Endothelial cell of umbilical vein (primary cell): ENCODE measurements at places on chromosomes 1 and 21. TPM values are rescaled to one million over a fixed set of nuclear protein-coding genes. Genes with fewer than 3 reads are reported as not detected.

Gene PTTG1IP
- 406 and 415 TPM in 2 replicates for total RNA-seq

Gene OR2T35
- total RNA-seq = not detected in 2 replicates

Gene CYB561D1
- 6.9 and 7.3 TPM in 2 replicates for total RNA-seq

Gene S100A7A
- not detected in 2 replicates for total RNA-seq

DNA sequence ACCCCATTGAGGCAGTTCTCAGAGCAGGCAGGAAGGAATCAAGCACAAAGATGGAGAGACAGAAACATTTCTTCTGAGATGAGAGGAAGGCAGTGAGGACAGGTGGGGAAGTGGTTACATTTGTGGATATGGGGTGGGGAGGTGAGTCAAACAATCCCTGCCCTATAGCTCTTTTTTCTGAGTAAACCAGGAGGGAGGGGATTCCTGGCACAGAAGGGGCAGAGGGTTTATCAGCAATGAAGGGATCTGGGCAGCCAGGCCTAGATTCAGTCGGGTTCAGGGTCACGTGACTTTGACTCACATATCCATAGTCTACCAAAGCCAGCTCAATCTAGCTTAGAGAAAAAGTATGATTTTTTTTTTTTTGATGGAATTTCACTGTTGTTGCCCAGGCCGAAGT lies 15.7 kb upstream of the PHC2 start:
- DNase-seq = no peak

DNA sequence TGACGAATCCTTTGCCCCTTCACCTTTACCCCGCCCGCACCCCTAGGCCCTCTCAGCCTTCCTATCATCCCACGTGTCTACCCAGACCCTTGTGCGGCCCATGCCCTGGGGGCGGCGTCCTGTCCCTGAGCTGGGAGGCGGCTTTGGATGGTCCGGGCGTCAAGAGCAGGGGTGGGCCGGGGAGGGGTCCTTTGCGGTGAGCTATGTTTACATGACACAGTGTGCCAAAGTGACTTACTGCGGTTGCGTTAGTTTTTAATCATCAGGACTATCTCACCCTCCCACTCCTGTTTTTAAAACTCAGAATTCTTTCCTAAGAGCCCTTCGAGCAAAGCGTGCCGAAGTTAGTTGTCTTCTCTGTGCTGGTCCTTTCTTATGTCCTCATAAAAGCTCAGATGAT lies 144.6 kb downstream of the PGBD5 start:
- DNase-seq = no peak

DNA sequence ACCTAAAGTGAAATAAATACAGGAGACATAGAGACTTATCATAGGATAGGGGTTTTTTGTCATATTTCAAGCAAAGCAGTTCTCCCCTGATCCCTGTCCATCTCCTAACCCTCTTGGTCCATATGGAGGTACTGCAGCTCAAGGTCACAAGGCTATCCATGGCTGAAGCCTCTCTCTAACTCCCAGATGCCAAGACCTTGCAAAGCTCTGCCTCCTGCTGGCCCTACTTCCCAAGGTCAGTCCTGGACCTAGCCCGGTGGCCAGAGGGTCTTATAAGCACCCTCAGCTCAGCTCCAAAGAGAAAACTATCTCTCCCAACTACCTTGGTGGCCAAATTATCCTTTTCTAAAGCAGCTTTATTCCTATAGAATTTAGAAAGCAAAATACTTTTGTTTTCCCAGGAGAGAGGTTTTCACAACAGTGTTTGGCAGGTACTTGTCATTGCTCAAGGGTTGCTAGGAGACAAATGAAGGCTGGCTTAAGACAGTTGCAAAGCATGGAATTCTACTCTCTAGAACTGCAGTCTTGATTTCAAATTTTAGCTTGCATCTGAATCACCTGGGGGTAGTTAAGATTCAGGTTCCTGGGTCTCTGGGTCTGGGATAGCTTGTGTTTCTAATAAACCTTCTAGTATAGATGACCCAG lies 121.5 kb downstream of the XCL2 start:
- no peak for DNase-seq

DNA sequence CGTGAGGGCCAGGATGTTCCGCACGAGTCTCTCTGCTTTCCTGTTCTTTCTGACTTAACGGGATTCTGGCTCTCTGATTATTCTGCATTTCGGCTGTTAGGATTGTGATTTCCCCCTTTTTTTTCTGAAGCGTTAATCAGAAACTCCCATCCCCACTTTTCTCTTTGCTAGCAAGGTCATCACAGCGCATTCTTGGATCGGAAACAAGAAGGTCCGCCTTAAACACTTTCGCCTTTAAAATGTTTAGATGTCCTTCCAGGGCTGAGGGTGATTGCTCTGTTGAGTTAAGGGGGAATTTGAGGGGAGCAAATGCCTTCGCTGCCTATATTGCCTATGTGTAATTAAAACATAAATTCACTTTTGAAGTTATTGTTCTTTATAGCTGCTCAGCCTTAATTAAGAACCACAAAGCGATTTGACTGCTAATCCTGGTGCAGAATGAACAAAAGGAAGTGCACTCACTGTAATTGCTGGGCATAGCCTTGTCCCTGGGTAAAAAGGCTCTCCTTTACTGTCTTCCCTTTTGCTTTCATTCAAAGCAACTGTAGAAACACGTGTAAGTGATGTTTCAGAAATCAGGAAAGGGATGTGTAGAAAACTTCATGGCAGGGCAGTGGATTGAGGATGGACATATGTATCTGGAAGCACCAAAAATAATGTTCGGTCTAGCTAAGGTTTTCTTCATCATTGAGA lies 1.2 kb downstream of the LAMC1 start:
- peak; percentile 59 for DNase-seq

GRCh38 chr21:46604975-46605766 lies at the start of gene S100B:
Gene S100B, minus strand, starts transcription at chr21:46605082. Its CDS starts 2,667 bp downstream, at chr21:46602415.
- no peak for DNase-seq

GRCh38 chr21:15682186-15682895 lies 47.4 kb upstream of the USP25 start:
- DNase-seq = peak; percentile 66
